ENCODE measurements at places on chromosomes 6 and 20.

DNA sequence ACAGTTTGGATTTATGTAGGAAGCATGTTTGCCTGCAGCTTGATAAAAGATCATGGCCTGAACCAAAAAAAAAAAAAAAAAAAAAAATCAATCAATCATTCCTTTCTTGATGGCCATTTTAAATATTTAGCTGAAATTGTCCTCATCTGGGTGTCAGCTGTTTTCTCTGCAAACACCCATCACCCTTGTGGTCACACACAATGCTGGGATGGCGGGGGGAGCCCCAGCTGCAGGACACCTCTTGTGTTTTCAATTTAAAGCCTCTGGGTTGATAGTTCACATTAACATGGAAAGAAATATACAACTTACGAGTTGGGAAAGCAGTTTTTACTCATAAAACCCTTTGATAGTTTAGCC, 160.4 kb downstream of the ZFP64 start:
- no peak for DNase-seq

GRCh38 chr6:69294862-69295261, 501.9 kb downstream of the LMBRD1 start:
- DNase-seq, result no peak

DNA sequence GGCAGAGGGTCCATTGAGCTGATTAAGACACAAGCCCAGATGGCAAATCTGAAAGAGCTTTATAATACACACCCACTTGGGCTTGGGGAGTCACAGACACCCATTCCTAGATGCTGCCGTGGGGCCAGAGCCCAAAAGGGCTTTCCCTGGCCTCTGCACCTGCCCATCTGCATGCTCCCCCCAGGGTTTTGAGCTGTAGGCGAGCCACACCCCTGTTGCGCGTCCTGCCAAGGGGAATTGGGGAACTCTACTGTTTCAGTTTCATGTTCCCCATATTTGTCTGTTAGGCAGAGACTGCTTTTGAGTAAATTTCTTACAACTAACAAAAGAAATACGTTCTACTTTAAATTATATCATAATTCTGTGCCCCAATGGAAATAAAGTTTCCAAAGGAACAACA, 52.9 kb upstream of the FNDC1 start:
- no peak for DNase-seq

- no peak for DNase-seq
These were observed 16.3 kb upstream of the NINL start for GRCh38 chr20:25601659-25602058.

DNA sequence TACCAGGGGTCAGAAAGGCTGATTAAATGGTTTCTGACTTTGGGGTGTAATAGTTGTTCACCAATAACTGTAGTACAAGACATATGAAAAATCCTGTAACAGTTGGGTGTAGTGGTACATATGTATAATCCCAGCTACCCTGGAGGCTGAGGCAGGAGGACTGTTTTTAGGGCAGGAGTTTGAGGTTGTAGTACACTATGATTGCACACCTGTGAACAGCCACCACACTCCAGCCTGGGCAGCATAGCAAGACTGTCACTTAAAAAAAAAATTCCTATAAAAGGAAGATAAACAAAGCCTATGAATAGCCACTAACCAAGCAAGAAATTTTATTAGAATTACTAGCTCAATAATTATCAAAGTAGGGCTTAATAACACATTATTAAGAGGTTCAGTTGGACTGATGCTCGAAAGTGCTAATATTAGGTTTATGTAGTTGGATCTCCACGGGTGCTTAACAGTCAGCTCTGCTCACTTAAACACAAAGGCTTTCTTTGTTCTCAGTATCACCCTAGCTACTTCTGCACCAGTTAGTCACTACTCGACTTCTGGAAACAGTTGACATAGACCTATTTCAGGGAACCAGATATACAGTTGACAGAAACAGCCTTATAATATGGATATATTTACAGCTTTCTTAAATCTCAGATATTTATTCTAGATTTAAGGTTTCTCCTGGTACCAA, 113.0 kb downstream of the MTFR2 start:
- DNase-seq, result no peak

GRCh38 chr20:52577696-52578095, 386.1 kb upstream of the ZFP64 start:
- no peak for DNase-seq

DNA sequence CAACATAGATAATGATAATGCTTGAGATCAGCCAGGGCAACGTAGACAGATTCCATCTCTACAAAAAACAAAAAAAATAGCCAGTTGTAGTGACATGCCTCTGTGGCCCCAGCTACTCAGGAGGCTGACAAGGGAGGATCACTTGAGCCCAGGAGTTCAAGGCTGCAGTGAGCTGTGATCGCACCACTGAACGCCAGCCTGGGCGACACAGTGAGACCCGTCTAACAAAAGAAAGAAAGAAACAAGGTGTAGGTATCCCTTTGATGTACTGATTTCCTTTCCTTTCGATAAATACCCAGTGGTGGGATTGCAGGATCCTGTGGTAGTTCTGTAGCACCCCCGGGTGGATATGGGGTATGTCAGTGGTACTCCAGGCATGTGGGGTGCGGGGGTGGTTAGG, 48.2 kb upstream of the ADTRP start:
- DNase-seq, result no peak

DNA sequence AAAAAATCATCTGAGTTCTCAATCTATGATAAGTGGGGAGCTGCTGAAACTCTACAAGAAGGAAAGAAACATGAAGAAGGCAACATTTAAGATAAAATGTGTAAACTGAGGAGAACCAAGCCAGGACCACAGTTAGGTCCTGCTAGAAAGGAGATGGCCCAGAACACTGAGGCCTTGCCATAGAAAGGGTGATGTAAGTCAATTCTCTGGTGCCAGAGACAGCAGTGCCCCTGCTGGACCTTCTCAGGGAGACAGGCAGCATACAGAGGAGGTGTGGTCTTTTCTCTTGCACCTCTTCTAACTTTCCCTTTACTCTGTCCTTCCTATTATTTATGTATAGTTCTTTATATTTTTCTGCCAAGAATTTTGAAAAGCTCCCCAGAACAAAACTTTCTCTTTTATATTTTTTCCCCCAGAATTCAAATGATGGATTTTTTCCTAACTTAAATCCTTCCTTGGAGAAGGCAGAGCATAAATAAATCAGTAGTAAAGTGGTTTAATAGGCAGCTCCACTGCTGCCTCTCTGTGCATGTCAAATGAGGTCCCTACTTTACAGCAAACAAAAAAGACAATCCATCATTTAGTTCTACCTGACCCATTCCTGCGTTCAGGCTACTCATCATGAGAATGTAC, 9.0 kb downstream of the UQCC2 start:
- no peak for DNase-seq

- no peak for DNase-seq
These were observed 31.8 kb downstream of the SYNE1 start for GRCh38 chr6:152605342-152605741.

DNA sequence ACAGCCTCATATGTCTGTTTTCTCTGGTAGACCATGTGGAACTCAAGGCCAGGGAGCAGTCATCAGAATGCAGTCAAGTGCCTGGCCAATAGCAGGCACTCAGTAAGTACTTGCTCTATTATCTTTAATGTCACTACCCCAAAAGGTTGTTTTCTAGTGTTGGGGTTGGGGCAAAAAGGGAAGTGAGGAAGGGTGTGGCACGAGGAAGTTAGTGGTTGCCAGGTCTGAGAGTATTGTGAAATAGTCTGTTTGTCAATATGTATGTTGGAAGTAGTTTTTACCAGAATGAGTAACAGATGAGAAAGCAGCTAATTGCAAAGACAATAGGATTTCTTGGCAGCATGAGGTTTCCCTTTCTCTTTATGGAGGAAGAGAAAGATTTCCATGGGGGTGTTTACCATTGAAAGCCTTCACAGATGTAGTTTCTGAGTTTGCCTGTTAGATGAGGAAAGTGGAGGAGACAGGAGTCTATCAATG, 59.5 kb upstream of the ARMH2 start:
- no peak for DNase-seq

DNA sequence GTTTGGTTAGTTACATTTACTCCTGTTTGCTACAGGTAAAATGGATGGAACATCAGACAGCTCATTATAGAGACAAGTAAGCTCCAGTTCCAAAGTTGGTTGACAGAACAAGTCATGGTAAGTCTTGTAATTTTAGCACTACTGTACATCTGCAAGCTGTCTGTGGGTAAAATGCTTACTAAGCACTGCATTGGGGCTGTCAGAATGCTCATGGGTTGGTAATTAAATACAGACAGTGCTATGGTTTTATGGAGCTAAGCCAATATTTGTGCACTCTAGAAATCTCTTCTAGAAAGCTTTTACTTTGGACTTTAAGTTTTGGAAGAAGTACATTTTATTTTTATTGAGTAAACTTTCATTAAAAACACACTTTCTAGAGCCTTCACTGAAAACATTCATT, 419.2 kb upstream of the MMS22L start:
- no peak for DNase-seq

GRCh38 chr6:137702791-137703424, 164.2 kb upstream of the TNFAIP3 start:
- DNase-seq, result no peak

GRCh38 chr6:30676660-30677285, 4.0 kb upstream of the DHX16 start:
- no peak for DNase-seq

All from activated CD4-positive, alpha-beta T cell treated with anti-CD3 and anti-CD28 coated beads, Interleukin-2, amount 50 U/mL, for 4 hours (primary cell).